ENCODE measurements at places on chromosomes 3 and 15. TPM values are rescaled to one million over a fixed set of nuclear protein-coding genes. Genes with fewer than 3 reads are reported as not detected.

NANOGP8 gene
- total RNA-seq: not detected

MITF gene
- 16.7 TPM for total RNA-seq

SLC28A1 gene
- not detected for total RNA-seq

MST1R gene
- 0.86 TPM for total RNA-seq

GCNT3 gene
- 0.26 TPM for total RNA-seq

SLC35G2 gene
- total RNA-seq: 5.5 TPM

TM6SF1 gene
- 2.0 TPM for total RNA-seq

C3orf20 gene
- not detected for total RNA-seq

LEKR1 gene
- 0.26 TPM for total RNA-seq

MOBP gene
- not detected for total RNA-seq

SNAPC5 gene
- total RNA-seq: 25.1 TPM

PRRT3 gene
- 1.9 TPM for total RNA-seq

LRRC3B gene
- not detected for total RNA-seq

GOLGA8R gene
- 2.7 TPM for total RNA-seq

SNTN gene
- total RNA-seq: not detected

ZIC1 gene
- total RNA-seq: not detected

PAK6 gene
- total RNA-seq: 0.16 TPM

CPLX3 gene
- total RNA-seq: under 0.01 TPM

CNTN6 gene
- total RNA-seq: not detected

CEP63 gene
- 25.4 TPM for total RNA-seq

TRH gene
- total RNA-seq: not detected

CXCR6 gene
- total RNA-seq: not detected

IMPDH2 gene
- total RNA-seq: 394 TPM

DPPA2 gene
- not detected for total RNA-seq
